Muscle of arm (tissue), 14 donors: ENCODE measurements at places on chromosomes 2 and 18. TPM values are rescaled to one million over a fixed set of nuclear protein-coding genes. Genes with fewer than 3 reads are reported as not detected.
A peak's percentile ranks its signal among the peaks of the same experiment; 100 is the strongest.

- DNase-seq: no peak
Observed at GRCh38 chr2:46200100-46200690, 97.0 kb upstream of the EPAS1 start.

GRCh38 chr18:78362198-78362597 is 617.4 kb upstream of the SALL3 start:
- no peak for DNase-seq

DNA sequence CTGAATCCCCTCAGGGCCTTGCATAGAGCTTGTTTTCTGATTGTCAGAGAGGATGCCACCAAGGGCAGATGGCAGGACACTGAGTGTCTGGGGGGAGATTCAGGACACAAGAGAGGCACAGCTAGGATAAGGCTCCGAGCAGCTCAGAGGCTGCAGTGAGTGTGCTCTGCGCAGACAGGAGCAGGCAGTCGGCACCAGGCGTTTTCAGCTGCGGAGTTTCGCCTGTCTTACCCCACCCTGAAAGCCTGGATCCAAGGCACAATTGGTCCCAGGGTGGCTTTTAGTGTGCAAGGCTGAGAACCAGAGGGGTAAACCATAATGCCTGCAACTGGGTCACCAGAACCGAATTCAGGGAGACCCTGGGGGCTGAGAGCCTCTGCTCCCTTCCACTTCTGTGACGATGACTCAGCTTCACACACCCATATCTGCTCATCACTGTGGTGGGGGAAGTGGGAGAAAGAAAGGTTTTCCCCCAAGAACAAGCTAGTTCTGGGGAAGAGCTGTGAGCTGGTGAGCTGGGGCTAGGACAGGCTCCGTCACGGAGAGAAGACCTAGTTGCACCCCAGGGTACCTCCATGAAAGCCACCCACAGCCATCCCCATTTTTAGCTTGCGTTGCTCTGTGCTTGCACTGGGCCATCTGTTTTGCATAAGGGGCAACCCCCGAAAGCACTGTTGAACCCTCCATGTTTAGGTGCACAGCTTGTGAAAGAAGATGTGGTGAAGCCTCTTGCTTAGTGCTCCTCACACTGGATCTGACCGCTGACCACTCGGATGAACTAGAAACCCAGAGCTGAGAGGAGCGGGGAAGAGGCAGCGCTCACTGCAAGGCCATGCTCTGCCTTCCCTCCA is 173.7 kb downstream of the CELF4 start:
- DNase-seq: no peak

DNA sequence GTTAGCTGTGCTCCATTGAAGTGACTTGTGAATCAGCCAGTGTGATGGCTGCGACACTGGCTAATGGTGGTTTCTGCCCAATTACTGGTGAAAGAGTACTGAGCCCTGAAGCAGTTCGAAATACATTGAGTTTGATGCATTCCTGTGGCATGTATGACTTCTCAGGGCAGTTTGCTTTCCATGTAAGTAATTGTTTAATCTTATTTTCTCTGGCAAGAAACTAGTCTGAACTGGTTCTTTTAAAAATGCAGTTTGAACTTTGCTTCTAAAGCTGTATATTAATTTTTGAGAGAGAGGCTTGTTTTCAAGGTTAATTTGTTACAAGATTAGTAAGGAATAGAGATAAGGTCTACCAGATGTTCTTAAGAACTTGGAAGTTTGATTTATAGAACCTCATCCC is 46.7 kb downstream of the GLS start:
- no peak for DNase-seq

DNA sequence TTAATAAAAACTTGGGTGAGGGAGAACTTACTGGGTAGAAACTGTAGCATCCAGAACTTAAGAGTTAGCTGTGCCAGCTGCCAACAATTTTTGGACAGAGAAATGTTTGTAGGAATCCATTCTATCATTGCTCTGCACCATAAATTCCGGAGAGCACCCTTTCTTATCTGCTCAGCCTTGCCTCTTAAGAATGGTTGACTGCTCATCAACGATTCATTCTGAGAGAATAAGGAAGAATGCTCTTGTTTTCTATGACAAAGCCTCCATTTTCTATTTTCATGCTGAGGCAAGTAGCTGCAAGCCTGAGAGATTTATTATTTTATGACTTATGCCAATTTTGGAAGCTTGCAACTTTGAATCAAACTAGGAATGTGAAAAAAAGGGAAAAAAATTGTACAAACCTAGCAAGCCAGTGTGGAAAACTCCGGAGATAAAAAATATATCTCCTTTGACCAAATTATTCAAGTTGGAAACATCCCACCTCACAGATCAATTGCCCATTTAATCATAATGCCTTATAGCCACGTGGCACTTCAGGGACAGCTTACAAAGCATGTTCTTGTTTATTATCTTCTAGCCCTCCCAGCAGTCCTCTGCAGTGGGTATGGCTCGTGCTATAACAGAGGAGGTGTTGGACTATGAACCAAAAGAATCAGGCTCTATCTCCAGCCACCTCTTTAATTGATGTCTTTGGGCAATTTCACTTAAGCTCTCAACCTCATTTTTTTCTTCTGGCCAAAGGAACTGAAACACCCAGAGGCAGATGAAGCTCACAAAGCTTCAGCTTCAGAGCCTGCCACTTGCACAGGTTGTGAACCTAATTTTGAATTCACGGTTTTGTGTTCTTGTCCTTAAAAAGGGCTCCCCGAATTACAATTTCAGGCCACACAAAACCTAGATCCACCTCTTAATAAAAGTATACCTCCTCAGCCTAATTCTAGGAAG is 40.9 kb upstream of the ATL2 start:
- DNase-seq: no peak

GRCh38 chr2:207765547-207765946 is 4.2 kb downstream of the FZD5 start:
- no peak for DNase-seq

DNA sequence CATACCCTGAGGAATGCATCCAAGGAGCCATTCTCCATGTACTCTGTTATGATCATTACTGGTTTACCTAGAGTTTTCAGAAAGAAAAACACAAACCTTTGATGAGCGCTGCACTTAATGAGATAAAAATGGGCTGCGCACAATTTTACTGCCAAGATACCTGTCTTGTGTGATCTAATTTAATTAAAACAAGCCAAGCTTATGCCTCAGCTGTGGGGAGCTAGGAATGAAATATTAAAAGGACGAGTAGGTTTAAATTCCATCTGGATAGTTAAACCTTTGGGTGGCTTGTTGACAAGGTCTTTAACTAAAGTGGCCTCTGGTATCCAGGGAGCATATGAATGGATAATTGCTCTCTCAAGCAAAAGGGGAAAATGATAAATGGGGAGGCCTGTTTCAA is 135.0 kb downstream of the EPHA4 start:
- DNase-seq: no peak

DNA sequence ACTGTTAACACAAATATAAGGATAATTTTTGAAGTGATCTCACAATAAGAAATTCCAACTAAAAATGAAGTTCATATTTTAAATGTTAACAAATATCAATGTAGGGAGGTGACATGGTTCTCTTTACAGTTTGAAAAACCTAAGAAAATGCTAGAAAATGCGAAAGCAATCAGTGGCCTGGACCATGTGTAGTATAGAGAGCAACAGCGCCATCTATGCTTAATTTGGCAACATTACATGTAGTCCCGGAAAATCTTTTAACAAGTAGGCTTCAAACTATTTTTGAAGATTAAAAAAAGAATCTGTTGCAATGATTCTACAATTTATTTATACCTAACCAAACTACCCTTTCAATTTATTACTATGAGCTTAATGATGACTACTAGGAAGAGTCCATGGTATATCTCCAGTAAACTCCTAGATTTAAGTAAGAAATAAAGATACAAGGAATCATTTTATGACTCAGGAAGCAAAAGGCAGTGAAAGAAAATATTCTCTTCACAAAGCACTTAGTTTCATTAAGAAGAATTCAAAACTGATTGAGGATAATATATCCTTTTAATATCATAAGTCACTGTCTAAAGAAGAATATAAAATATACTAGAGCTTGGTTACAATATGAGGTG is 33.3 kb downstream of the NDUFA10 start:
- peak; percentile 65 for DNase-seq

DNA sequence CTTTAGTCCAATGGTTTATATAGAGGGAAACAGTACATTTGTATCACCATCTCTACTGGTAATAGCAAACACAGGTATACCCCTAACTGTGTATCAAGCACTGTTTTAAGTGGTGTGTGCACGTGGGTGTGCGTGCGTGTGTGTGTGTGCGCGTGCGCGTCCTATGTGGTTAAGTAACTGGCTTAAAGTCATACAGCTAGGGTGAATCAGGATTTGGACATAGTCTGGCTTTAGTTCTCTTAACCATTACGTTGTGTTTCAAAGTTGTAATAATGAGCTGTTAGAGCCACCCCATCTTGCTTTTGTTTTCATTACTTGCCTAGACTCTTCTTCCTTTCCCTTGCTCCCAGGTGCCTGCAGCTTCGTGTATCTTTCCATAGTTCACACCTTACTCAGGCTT is 2.1 kb downstream of the HADHB start:
- no peak for DNase-seq

GRCh38 chr2:2914252-2914651 is 463.4 kb downstream of the EIPR1 start:
- DNase-seq: no peak

DNA sequence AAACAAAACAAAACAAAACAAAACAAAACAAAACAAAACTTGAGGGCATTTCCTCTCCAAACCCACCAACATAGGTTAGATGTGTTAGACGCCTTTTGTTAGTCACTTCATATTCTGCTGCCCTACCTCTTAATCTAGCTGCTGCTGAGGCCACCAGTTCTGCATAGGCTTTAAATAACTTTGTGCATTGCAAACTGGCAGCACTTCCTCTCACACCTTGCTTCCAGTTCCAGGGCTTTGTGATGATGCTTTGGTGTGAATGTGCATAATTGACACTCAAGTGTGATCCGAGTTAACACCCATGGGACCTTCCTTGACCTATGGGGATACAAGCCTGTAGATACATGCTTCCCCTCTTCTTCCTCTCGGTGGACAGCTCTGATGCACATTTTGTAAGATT is 2.3 kb upstream of the SERPINB11 start:
- DNase-seq: no peak

- DNase-seq: no peak
Observed at GRCh38 chr2:60961457-60961856, 56.1 kb upstream of the PEX13 start.

Gene SCLY
- 10.2 TPM for polyA plus RNA-seq

Gene PIKFYVE
- polyA plus RNA-seq: 19.6 TPM

Gene INHBB
- 1.0 TPM for polyA plus RNA-seq

Gene SERPINB13
- polyA plus RNA-seq: not detected

Gene SERPINB12
- polyA plus RNA-seq: 0.77 TPM

Gene MYOM1
- polyA plus RNA-seq: 833 TPM

Gene SERPINB10
- not detected for polyA plus RNA-seq

Gene SKOR2
- not detected for polyA plus RNA-seq

Gene HYCC2
- polyA plus RNA-seq: 6.8 TPM
